ENCODE measurements at places on chromosomes 3 and 15.

- H3K36me3 ChIP-seq: peaks cover 11% of the 10 kb centered on the region
- peaks cover 37% of the 10 kb centered on the region for H3K4me1 ChIP-seq
- no peak overlapping the region for H3K27ac ChIP-seq
- no peaks in the 10 kb centered on the region for H3K27me3 ChIP-seq
These were observed 2.0 kb downstream of the CHMP2B start for GRCh38 chr3:87229113-87229512.

DNA sequence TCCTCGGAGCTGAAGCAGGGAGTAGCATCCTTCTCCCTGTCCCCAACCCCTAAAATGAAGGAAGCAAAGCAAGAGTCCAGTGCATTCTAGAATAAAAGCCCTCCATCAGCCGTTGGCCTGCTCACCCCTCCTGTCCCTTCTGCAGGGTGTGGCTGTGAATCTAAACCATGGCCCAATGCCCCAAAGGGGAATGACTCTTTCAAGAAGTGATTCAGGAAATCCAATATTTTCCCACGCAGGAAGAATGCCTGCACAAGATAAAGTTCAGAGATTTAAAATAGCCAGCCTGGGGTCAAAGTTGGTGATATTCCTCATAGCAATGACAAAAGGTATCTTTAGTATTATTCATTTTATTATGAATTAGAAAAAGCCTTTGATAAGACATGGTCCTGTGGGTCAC, 38.5 kb downstream of the SLCO2A1 start:
- H3K4me1 ChIP-seq: no peaks in the 10 kb centered on the region
- H3K27me3 ChIP-seq: peaks cover 7% of the 10 kb centered on the region
- DNase-seq: no peak
- no peak overlapping the region for H3K27ac ChIP-seq
- no peaks in the 10 kb centered on the region for H3K36me3 ChIP-seq

DNA sequence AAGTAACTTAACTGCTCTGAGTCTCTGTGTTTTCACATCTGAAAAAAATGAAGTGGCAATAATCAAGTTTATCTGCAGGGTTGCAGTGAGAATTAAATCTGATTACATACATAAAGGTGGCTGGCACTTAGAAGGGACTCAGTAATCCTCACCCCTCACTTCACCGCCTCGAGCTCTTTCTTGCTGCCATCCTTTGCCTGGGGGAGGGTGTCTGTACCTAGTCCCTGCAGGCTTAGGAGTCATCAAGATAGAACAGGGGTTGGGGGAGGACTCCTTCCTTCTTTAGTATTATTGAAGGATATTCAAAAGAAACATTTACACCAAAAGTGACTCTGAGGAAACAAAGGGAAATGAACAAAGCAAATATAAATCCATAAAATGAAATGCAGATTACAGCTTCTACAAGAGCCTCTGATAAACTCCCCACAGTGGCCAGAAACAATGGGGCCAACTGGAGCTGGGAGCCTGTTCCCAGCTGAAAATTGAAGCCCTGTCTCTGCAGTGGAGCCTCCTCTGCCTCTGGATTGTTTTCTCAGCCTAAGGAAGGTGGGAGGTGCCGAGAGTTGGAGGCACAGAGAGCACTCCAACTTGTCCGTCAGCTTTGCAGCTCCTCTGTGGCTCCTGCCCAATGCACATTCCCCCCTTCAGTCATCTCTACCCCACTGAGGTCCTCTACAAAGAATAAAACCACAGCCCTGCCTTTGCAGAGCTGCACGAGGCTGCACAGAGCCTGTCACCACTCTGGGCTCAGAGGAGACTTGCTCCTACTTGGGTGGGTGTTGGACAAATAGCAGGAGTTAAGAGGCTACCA, 41.8 kb downstream of the CRYGS start:
- H3K4me3 ChIP-seq: no peak overlapping the region
- DNase-seq: no peak
- H3K27me3 ChIP-seq: no peaks in the 10 kb centered on the region
- H3K4me1 ChIP-seq: peaks cover 14% of the 10 kb centered on the region
- no peak overlapping the region for H3K27ac ChIP-seq

DNA sequence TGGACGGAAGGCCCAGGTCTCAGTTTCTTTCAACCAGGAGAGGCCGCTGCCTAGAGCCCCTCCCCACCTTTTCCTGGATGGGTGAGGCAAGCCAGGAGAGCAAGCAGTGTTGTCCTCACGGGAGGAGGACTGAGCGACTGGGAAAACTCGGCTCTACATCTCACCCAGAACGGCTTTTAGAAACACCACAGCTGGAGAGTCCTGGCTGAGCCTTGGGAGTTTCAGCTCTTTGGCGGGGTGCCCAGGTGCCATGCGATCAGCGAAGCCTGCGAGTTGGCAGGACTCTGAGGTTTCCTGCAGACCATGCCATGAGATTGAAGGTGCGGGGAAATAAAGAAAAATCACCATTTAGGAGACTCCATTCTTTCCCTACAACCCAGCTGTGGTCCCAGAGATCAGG, 26.0 kb downstream of the PPCDC start:
- DNase-seq: no peak
- peaks cover 21% of the 10 kb centered on the region for H3K4me1 ChIP-seq
- no peak overlapping the region for H3K27ac ChIP-seq
- peaks cover 1% of the 10 kb centered on the region for H3K36me3 ChIP-seq

DNA sequence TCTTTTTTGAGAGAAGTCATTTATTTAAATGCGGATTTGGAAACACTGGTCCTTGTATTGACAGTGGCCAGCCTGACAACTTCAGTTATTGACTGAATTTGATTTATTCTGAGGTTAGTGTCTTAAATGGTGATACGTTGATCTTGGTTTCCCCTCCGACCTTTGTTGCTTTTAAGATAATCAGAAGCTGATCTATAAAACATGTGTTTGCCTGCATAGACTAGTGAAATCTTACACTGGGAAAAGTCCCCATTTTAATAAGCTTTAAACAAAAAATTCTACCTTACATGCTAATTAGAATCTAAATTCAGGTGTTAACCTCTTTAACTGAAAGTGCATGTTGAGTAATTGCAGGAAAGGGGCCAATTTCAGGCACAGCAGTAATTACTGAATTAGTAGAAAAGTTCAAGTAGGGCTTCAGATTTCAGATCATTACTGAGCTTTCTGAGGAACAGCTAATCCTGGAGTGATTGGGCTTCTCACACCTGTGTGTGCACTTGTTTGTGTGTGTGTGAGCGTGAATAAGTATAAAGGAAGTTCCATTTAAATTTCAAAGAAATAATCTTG, 221.4 kb downstream of the SOX2 start:
- DNase-seq: no peak
- no peak overlapping the region for H3K4me3 ChIP-seq
- H3K27me3 ChIP-seq: peaks cover 1% of the 10 kb centered on the region
- H3K4me1 ChIP-seq: peaks cover 16% of the 10 kb centered on the region
- no peak overlapping the region for H3K27ac ChIP-seq

DNA sequence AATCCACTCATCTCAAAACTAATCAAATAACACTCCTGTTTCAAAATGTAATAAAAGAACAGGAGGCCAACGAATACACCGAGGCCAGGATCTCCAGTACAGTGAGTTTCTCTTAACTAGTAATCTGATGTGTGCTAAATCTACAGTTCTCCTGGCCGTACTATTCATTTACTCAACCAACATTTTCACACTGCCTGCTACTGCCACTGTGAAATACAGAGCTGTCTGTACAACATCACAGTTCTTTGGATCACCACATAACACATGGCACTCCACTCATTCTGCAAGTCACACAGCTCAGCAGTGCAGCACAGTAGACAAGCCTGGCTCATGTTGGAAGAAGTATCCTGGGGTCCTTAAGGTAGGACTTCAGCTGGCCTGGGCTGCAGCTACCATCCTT, 21.9 kb downstream of the RIOX2 start:
- no peaks in the 10 kb centered on the region for H3K4me1 ChIP-seq
- no peak overlapping the region for H3K27ac ChIP-seq
- no peaks in the 10 kb centered on the region for H3K27me3 ChIP-seq
- DNase-seq: no peak
- peaks cover 55% of the 10 kb centered on the region for H3K36me3 ChIP-seq

- no peaks in the 10 kb centered on the region for H3K27me3 ChIP-seq
- DNase-seq: no peak
- H3K4me1 ChIP-seq: peaks cover 4% of the 10 kb centered on the region
- no peak overlapping the region for H3K27ac ChIP-seq
- no peak overlapping the region for H3K4me3 ChIP-seq
These were observed 303.5 kb downstream of the PTPRG start for GRCh38 chr3:61864886-61865285.

DNA sequence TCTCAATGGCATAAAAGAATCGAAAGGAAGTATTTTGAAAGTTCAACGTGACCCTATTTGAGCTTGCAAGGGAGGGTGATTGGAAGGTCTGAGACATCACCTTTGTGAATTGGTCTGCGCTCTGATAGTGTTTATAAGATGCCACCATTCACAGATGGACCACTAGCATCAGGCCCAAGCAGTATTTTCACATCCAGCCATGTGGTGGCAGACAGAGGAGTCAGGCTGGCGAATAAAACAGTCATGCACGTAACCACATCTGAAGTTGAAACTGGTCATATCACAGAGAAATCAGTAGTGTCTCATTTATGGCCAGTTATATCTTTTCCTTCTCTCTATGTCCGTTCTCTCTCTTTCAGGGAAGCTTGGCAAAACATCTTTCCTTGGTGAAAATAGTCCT, 170.1 kb upstream of the ONECUT1 start:
- H3K36me3 ChIP-seq: no peaks in the 10 kb centered on the region
- H3K27ac ChIP-seq: no peak overlapping the region
- H3K4me1 ChIP-seq: no peaks in the 10 kb centered on the region
- DNase-seq: no peak

DNA sequence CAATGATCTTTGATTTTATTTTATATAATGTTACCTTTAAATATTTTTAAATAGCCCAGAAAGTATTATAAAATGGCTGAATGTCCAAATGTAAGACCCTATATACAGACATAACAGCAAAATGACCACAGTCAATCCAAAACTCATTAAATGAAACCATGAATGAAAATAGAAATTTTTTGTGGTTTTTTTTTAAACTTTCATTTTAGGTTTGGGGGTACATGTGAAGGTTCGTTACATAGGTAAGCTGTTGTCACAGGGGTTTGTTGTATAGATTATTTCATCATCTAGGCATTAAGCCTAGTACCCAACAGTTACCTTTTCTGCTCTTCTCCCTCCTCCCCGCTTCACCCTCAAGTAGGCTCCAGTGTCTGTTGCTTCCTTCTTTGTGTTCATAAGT, 108.8 kb downstream of the FAIM start:
- H3K36me3 ChIP-seq: peaks cover 14% of the 10 kb centered on the region
- H3K4me3 ChIP-seq: no peak overlapping the region
- no peaks in the 10 kb centered on the region for H3K27me3 ChIP-seq
- no peak overlapping the region for H3K27ac ChIP-seq

- DNase-seq: no peak
- H3K4me1 ChIP-seq: no peaks in the 10 kb centered on the region
- no peak overlapping the region for H3K4me3 ChIP-seq
- no peaks in the 10 kb centered on the region for H3K27me3 ChIP-seq
- H3K27ac ChIP-seq: no peak overlapping the region
These were observed 313.0 kb upstream of the COL8A1 start for GRCh38 chr3:99325402-99325801.

DNA sequence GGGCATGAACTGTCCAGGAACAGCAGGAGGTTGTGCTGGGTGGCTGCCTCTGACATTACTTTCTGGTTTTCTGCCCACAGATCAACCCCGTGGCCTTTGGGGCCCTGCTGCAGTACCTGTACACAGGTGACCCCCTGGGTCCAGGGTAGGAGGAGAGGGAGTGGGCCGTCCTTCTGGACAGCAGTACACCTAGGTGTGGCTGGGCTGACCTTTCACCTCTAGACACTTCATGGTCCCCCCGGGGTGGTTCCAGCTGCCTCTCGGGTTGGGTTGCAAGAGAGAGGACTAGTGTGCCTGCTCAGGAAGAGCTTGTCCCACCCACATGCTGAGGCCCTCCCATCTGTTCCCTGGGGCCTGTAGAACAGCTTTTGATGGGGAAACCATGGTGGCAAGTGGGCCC, 3.7 kb downstream of the ABTB1 start:
- no peak overlapping the region for H3K4me3 ChIP-seq
- no peak overlapping the region for H3K27ac ChIP-seq
- peaks cover 33% of the 10 kb centered on the region for H3K4me1 ChIP-seq
- H3K27me3 ChIP-seq: no peaks in the 10 kb centered on the region
- no peak for DNase-seq
- peaks cover 12% of the 10 kb centered on the region for H3K36me3 ChIP-seq

All from memory B cell (primary cell).